ENCODE measurements at places on chromosomes 16 and 17. TPM values are rescaled to one million over a fixed set of nuclear protein-coding genes. Genes with fewer than 3 reads are reported as not detected.

CD300LB gene
- total RNA-seq, result not detected

TBC1D3K gene
- not detected for total RNA-seq

ABCC12 gene
- not detected for total RNA-seq

GRAP gene
- 1.5 TPM for total RNA-seq

KRTAP4-3 gene
- total RNA-seq, result not detected

C16orf95 gene
- total RNA-seq, result 1.7 TPM

EVPLL gene
- total RNA-seq, result 0.52 TPM

CCL11 gene
- total RNA-seq, result not detected

OR3A3 gene
- total RNA-seq, result not detected

KIFC3 gene
- 43.4 TPM for total RNA-seq

NPW gene
- total RNA-seq, result 0.91 TPM

APOBR gene
- total RNA-seq, result not detected

KRTAP9-8 gene
- not detected for total RNA-seq

C16orf96 gene
- not detected for total RNA-seq

OSGIN1 gene
- total RNA-seq, result 16.1 TPM

KRT222 gene
- total RNA-seq, result not detected

IRF8 gene
- total RNA-seq, result 0.23 TPM

CEMP1 gene
- not detected for total RNA-seq

MYL4 gene
- total RNA-seq, result not detected

FBXO47 gene
- total RNA-seq, result not detected

TMEM238L gene
- total RNA-seq, result 4.7 TPM

SLC5A11 gene
- 0.91 TPM for total RNA-seq

HOXB7 gene
- 39.7 TPM for total RNA-seq

CCL14 gene
- total RNA-seq, result 0.37 TPM

KRT33B gene
- total RNA-seq, result not detected

NEURL4 gene
- 21.1 TPM for total RNA-seq

KRT33A gene
- not detected for total RNA-seq
